ENCODE measurements at places on chromosomes 6 and 20.

DNA sequence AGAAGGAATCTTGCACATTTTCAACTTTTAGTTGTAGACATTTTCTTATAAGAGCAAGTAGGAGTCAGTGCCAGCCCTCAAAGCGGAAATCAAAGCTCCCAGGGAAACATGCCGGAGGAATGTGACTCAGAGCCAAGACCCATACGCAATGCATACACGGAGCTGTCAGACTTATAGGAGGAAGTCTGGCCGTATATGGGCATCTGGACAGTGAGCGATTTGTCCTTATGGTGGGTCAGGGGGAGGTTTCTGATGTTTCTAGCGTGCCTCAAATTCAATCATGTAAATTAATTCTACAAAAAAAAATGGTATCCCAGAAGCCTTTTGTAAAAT lies 3.6 kb upstream of the CCN2 start:
- DNase-seq = no peak

DNA sequence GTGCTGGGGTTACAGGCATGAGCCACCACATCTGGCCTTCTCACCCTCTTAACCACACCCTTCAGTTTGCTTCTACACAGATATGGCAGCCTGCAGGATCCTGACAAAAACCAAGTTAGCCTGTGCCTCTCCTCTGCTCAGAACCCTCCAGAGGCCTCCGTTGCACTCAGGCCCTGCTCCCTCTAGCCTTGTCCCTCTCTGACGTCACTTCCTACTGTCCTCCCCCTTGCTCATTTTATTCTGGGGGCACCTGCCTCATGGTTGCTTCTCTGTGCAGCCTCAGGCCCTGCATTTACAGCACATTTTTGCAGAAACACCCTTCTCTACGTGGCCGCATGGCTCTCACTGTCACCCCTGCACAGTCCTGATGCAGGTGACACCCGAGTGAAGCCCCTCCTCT lies 105.6 kb downstream of the CDC5L start:
- DNase-seq = no peak

GRCh38 chr6:154815938-154816820 lies 83.0 kb downstream of the SCAF8 start:
- DNase-seq = no peak

GRCh38 chr6:33880104-33880678 lies 76.4 kb upstream of the MLN start:
- DNase-seq = no peak

DNA sequence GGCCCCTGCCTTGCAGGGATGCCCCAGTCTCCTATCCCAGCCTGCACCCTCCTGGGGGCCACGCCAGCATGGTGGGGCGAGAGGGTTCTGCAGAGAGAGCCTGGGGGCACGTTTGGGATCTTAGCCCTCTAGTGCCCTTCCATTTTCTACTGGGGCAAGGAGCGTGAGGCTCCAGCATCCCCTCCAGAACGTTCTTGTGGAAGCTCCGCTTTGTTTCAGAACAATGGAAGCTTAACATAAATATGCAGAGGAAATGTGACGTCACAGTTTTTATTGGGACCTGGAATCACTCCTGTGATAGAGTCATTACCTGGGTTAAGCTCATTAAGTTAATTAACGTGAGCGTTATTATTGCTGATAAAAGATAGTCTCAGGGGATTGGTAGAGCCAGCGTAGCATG lies 19.6 kb downstream of the BHLHE23 start:
- no peak for DNase-seq

DNA sequence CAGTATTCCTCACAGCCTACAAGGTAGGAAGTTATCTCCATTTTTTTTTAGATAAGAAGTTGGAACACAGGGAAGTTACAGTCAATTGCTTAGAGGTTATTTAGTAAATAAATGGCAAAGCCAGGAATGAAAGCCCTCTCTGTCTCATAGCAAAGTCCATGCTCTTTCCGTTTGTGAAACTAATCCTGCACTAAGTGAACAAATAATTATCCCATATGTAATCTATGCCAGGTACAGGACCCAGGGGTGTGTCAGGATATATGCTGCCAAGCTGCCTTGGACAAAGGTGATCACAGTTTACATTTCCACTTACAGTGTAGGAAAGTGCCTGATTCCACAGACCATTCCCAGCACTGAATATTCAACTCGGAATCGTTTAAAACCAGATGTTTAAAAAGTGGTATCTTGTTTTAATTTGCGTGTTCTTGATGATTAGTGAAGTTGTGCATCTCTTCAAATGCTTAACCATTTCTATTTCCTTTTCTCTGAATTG lies 13.6 kb upstream of the GMDS start:
- no peak for DNase-seq

GRCh38 chr6:101883505-101883904 lies 490.0 kb downstream of the GRIK2 start:
- no peak for DNase-seq

Measured in progenitor cell of endocrine pancreas (in vitro differentiated cells).